RWPE2 (cell line): ENCODE measurements at places on chromosomes 2 and 18.

GRCh38 chr2:23120161-23120560 lies 264.8 kb upstream of the KLHL29 start:
- DNase-seq: no peak

DNA sequence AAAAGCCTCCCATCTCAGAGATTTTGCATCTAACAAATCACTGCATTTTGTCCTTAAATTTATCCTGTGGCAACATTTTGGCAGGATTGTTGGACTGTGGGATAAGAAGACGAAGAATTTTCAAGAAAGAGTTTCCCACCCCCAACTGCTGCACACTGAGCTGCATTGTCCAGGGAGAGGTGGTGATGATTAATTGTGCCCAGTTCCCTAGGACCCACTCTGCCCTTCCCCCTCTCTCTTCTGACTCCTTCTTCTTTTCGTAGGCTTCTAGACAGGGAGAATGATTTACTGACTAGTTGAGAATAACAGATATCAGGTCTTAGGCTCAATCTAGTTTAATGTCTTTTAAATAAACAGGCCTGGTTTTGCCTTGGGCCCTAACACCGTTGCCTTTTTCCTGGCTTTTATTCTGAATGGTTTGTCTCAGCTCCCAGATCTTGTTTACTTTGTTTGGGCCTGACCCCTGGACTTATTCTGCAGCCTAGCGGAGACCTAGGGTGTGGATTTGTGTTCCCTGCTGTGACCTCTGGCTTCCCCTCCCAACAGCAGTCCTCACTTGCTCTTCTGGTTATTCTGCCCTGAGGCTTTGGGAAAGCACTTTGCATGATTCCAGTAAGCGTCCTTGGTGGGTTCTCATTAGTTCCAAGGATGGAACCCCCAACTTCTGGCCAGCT lies 233.3 kb downstream of the INSIG2 start:
- DNase-seq: no peak

DNA sequence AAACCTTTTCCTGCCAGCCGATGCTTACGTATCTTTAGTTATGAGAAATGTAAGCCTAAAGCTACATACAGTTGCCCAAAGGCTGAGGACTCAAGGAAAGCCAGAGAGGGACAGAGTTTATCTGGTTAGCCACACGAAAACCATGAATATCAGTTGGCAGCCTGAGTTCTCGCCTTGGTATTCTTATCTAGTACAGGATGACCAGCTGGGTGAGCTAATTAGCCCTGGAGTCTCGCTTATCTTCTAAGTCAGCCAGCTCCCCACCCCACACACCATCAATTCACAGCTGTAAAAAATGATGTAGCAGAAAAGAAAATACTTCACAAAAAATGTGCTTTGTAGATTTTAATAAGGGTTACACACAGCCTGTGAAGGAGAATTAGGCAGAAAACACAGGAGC lies 617.5 kb upstream of the SOX11 start:
- no peak for DNase-seq

DNA sequence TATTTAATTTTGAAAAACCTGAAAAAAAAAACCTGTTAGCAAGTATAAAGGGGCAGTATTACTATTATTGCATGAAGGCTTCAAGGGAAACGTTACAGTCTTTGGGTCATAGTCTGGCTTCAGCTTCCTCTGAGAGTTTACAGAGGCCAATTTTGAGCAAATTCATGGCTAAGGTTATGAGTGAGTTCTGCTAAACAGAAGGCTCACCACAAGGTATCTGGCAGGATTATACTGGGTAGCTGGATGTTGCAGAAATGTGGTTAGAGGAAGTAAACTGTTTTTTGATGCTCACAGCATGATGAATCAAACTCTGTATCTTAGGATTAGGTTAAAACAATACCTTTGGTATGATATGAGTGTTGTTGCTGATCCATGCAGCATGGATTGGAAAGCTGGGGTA lies 9.3 kb downstream of the MRPL19 start:
- DNase-seq: no peak

DNA sequence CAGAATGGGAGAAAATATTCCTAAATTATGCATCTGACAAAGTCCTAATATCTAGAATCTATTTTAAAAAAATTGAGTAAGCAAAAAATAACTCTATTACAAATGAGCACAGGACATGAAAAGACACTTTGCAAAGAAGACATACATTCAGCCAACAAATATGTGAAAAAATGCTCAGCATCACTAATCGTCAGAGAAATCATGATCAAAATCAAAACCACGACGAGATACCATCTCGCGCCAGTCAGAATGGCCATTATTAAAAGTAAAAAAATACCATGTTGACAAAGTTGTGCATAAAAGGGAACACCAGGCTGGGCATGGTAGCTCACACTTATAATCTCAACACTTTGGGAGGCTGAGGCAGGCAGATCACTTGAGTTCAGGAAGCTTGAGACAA lies 63.5 kb downstream of the EVA1A start:
- DNase-seq: no peak

- no peak for DNase-seq
Observed at GRCh38 chr2:33666879-33667278, 67.8 kb upstream of the FAM98A start.

- DNase-seq: no peak
Observed at GRCh38 chr2:214401580-214401979, 9.3 kb upstream of the VWC2L start.

DNA sequence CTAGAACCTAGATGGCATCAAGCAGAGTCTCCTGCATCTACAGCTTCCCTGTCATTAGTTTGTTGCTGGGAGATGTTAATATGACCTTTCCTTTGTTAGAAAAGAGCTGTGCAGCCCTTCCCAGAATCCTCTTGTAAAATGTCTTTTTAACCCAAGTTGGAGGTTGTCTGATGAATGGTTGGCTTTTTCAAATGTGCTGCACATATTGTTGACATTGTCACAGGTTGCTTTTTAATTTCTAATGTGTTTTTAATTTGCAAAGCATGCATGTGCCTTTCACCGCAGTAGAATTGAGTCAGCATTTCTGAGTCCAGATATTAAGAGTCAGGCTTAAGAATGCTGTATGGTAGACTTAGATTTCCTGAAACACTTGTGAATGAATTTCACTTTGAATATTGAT lies 120.8 kb downstream of the GREB1L start:
- no peak for DNase-seq

- no peak for DNase-seq
Observed at GRCh38 chr2:156619021-156619539, 182.9 kb downstream of the GPD2 start.
